Occipital lobe (tissue), 3 donors: ENCODE measurements at places on chromosomes 3 and 15. TPM values are rescaled to one million over a fixed set of nuclear protein-coding genes. Genes with fewer than 3 reads are reported as not detected.

Gene SCAANT1
- total RNA-seq, result not detected

Gene PLOD2
- 22.6 TPM for total RNA-seq

Gene CGNL1
- 5.3 TPM for total RNA-seq

Gene GPR149
- total RNA-seq, result 0.16 TPM

Gene FAM107A
- total RNA-seq, result 24.8 TPM

Gene ADCY5
- total RNA-seq, result 30.7 TPM

Gene PAK6
- 11.2 TPM for total RNA-seq

Gene ACKR4
- total RNA-seq, result 0.16 TPM

Gene FAM162A
- total RNA-seq, result 10.3 TPM

Gene SYNM
- total RNA-seq, result 6.6 TPM

Gene APOD
- total RNA-seq, result 3.6 TPM

Gene BSN
- 7.3 TPM for total RNA-seq

Gene ZNF774
- total RNA-seq, result 6.1 TPM

Gene CPA3
- total RNA-seq, result not detected

Gene MORC1
- 0.31 TPM for total RNA-seq

Gene EPHA6
- 219 TPM for total RNA-seq

Gene NMB
- 1.9 TPM for total RNA-seq

Gene POMGNT2
- 15.9 TPM for total RNA-seq

Gene ROPN1
- 0.16 TPM for total RNA-seq

Gene CCDC39
- 0.62 TPM for total RNA-seq

Gene RYR3
- total RNA-seq, result 15.4 TPM

Gene SH3BP5
- total RNA-seq, result 61.6 TPM

Gene TGM5
- total RNA-seq, result not detected

Gene ADAMTSL3
- 20.6 TPM for total RNA-seq

Gene SLC35G2
- total RNA-seq, result 14.7 TPM

Gene NUSAP1
- total RNA-seq, result 20.7 TPM

Gene OR5H14
- not detected for total RNA-seq

Gene FHIT
- total RNA-seq, result 3.6 TPM

Gene CTDSPL2
- 138 TPM for total RNA-seq

Gene SLC25A20
- total RNA-seq, result 10.3 TPM

Gene ACTRT3
- 3.3 TPM for total RNA-seq

Gene COL6A5
- total RNA-seq, result under 0.01 TPM

Gene KBTBD12
- 3.4 TPM for total RNA-seq
